Peyer's patch (tissue), 4 donors: ENCODE measurements at places on chromosomes 7 and 10.

GRCh38 chr10:4138146-4138721 lies 353.2 kb upstream of the KLF6 start:
- no peaks in the 10 kb centered on the region for H3K27me3 ChIP-seq
- H3K4me1 ChIP-seq = no peaks in the 10 kb centered on the region
- no peak for DNase-seq
- no peaks in the 10 kb centered on the region for H3K36me3 ChIP-seq

GRCh38 chr10:101135141-101136006 lies 4.3 kb downstream of the TLX1 start:
- no peaks in the 10 kb centered on the region for H3K36me3 ChIP-seq
- H3K27me3 ChIP-seq = peaks cover 93% of the 10 kb centered on the region
- no peak for DNase-seq

- no peak overlapping the region for H3K4me3 ChIP-seq
- no peak overlapping the region for H3K27ac ChIP-seq
- H3K27me3 ChIP-seq = no peaks in the 10 kb centered on the region
- no peaks in the 10 kb centered on the region for H3K36me3 ChIP-seq
- H3K4me1 ChIP-seq = peaks cover 6% of the 10 kb centered on the region
Observed at GRCh38 chr7:155766966-155767916, 45.0 kb downstream of the SHH start.

GRCh38 chr10:33012306-33012705 lies 54.3 kb upstream of the ITGB1 start:
- no peak overlapping the region for H3K4me3 ChIP-seq
- H3K4me1 ChIP-seq = no peaks in the 10 kb centered on the region
- H3K27ac ChIP-seq = no peak overlapping the region
- H3K27me3 ChIP-seq = no peaks in the 10 kb centered on the region
- no peaks in the 10 kb centered on the region for H3K36me3 ChIP-seq

GRCh38 chr10:3624367-3624766 lies 160.6 kb downstream of the KLF6 start:
- no peak overlapping the region for H3K27ac ChIP-seq
- H3K27me3 ChIP-seq = no peaks in the 10 kb centered on the region
- no peaks in the 10 kb centered on the region for H3K36me3 ChIP-seq
- no peak for DNase-seq
- H3K4me3 ChIP-seq = no peak overlapping the region
- no peaks in the 10 kb centered on the region for H3K4me1 ChIP-seq

- no peak overlapping the region for H3K27ac ChIP-seq
- no peaks in the 10 kb centered on the region for H3K27me3 ChIP-seq
- peaks cover 40% of the 10 kb centered on the region for H3K4me1 ChIP-seq
- DNase-seq = no peak
- H3K36me3 ChIP-seq = no peaks in the 10 kb centered on the region
Observed at GRCh38 chr7:151819866-151820265, 57.0 kb downstream of the PRKAG2 start.

DNA sequence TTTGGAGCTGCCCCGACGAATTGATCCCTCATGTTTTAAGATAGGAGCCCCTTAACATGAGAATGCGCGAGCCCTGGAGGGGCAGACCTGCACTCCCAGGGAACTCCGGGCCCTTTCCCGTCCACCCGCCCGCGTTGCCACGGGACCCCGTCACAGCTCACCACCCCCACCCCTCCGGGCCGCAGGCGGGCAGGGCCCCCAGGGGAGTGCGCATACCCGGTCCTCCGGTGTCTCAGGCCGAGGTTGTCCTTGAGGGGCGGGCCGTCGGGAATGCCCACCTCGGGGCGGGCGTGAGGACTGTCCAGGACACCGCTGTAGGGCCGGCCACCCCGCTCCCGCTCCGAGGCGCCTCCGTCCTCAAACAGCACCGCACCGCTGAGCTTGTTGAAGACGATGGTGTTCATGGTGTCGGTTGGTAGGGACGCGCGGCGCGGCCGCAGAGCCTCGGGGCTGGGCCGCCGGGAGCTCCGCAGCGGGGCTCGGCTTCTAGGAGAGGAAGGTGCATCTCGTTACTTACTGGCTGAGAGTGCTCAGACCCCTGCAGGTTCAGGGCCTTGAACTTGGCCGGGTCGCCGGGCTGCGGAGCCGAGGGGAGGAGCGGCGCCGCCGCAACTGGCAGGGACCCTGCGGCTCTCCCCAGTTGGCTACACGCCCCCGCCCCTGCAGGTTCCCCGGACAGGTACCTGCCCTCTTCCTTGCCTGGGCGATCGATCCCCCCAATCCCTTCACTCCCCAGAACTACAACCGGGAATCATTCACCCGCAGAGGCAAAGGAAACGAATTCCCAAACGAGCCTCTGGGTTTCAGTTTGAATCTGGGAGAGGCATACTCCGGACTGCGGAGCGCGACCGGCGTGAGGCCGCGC lies 2.4 kb downstream of the MKX start:
- no peaks in the 10 kb centered on the region for H3K27me3 ChIP-seq
- no peaks in the 10 kb centered on the region for H3K4me1 ChIP-seq
- DNase-seq = no peak
- no peaks in the 10 kb centered on the region for H3K36me3 ChIP-seq
- H3K27ac ChIP-seq = peak overlapping the region; percentile 34

DNA sequence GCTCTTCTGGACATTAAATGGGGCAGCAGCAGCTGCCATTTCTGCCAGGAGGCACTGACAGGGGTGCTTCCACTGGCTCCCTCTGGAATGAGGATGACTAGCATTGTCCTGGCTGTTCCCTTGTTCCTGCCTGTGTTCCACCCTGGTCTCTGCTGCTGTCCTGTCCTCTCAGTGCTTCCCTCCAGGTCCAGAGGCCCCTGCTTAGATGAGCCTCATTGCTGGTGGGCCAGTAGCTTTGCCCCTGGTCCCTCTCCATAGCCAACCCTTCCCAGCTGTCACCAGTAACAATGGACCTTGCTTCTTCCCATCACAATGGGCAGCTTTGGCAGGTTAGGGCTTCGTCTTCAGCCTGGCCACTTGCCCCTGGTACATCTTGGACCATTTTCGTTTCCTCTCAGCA lies 561.1 kb downstream of the TCERG1L start:
- H3K27me3 ChIP-seq = no peaks in the 10 kb centered on the region
- H3K36me3 ChIP-seq = no peaks in the 10 kb centered on the region
- H3K4me3 ChIP-seq = no peak overlapping the region

DNA sequence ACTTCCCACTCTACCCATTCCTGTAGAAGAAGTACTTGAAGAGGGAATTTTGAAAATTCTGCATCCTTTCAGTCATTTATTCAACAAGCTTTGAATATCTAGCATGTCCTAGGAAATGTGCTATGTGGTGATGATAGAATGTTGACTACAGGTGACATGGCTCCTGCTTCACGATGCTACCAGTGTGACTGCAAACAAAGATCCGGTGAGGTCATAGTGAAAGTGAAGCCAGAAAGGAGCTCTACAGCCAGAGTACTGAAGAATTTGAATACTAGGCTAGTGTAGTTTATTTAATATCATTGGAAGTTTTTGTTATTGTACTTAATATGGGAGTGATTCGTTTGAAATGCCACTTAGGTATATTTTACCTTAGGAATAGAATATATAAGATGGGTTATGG lies 348.1 kb downstream of the TFEC start:
- no peaks in the 10 kb centered on the region for H3K36me3 ChIP-seq
- no peaks in the 10 kb centered on the region for H3K27me3 ChIP-seq
- H3K4me3 ChIP-seq = no peak overlapping the region
- no peaks in the 10 kb centered on the region for H3K4me1 ChIP-seq
- H3K27ac ChIP-seq = no peak overlapping the region
- no peak for DNase-seq

GRCh38 chr10:8273749-8274148 lies 219.3 kb downstream of the GATA3 start:
- H3K36me3 ChIP-seq = no peaks in the 10 kb centered on the region
- no peak overlapping the region for H3K27ac ChIP-seq
- no peaks in the 10 kb centered on the region for H3K27me3 ChIP-seq
- no peak for DNase-seq
- no peak overlapping the region for H3K4me3 ChIP-seq

DNA sequence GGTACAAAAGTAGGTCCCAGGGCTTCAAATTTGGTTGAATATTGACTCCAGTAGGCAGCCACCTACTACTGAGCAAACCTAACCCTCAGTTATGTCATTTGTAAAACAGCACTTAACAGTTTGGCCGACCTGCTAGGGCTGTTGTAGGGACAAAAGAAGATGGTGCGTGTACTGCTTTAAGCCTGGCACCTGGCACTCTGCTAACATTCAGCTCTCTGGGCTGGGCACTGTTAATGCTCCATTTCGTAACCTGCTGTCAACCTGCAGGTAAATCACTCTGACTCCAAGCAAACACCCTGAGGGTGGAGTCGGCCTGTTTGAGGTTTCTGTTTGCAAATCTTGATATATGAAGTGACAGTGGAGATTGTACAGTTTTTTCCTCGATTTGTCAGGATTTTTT lies 7.2 kb downstream of the ZKSCAN1 start:
- H3K36me3 ChIP-seq = peaks cover 4% of the 10 kb centered on the region
- H3K4me1 ChIP-seq = no peaks in the 10 kb centered on the region
- no peaks in the 10 kb centered on the region for H3K27me3 ChIP-seq
- H3K4me3 ChIP-seq = no peak overlapping the region
- H3K27ac ChIP-seq = peak overlapping the region; percentile 33
